ENCODE measurements at places on chromosomes 3 and 15.

DNA sequence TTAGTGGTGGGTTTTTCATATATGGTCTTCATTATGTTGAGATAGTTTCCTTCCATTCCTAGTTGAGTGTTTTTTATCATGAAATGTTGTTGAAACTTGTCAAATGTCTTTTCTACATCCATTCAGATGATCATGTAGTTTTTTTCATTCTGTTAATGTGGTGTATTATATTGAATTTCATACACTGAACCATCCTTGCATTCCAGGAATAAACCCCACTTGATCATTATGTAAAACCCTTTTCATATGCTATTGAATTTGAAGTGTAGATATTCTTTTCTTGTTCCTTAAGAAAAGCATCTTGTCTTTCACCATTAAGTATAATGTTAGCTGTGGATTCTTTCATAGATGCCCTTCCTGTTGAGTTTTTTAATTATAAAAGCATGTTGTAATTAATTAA lies 42.9 kb downstream of the PIAS1 start:
- DNase-seq: no peak

- no peak for DNase-seq
These were observed 252.5 kb downstream of the CDIN1 start for GRCh38 chr15:36831904-36832287.

DNA sequence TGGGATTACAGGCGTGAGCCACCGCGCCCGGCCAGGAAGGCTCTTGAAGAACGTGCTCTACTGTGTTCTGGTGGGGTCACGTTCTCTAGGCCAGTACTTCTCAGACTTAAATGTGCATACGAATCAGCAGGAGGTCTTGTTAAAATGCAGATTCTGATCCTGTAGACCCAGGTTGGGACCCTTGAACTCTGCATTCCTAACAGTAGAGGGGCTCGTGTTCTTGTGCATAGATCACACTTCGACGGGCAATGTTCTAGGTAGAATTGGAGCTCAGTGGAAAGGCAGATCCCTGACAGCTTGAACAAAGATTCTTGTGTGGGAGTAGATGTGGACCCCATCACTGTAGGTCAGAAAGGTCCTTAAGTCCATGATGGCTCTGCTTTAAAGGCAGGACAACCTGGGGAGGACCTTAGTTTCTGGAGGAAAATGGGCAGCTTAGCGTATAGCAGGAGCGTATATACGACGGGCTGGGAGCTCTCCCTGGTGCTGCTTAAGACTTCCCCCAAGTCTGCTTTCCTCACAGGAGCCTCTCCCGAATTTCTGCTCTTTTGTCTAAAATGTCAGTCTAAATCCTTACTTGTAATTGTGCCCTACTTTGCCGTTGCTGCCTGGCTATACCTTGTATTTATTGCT lies 16.9 kb upstream of the FAM81A start:
- DNase-seq: no peak

- DNase-seq: no peak
These were observed 436.9 kb downstream of the CNTN6 start for GRCh38 chr3:1529676-1530075.

GRCh38 chr15:70308011-70308734 lies 210.5 kb upstream of the TLE3 start:
- no peak for DNase-seq

- DNase-seq: no peak
These were observed 219.8 kb downstream of the FMN1 start for GRCh38 chr15:32974691-32975090.

DNA sequence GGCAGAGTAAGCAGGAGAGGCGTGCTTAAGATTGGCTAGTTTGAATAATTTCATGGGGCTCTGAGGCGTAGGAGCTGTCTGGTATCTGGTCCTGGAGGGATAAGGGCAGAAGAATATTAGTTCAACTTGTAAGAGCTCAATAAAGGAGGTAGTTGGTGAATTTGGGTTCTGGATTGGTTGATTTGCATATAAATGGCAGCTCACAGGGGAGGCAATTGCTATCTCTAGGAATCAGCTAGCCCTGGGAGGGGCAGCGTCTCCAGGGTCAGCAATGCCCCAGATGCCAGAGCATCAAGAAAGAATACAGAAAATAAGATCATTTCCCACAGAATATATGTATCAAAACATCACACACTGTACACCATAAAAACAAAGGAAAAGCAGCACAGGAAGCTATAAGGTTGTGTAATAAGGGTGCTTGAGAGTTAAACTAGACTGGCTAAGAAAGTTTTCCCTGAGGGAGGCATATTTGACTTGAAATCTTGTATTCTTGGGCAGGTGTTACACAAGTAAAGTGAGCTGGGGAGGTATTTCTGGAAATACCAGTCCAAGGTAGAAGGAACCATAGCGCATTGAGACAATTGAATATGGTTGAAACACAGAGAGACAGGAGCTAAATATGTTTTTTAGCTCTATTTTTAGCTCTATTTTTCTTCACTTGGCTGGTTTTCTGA lies 6.1 kb downstream of the MOBP start:
- no peak for DNase-seq

- no peak for DNase-seq
These were observed 59.6 kb upstream of the IQSEC1 start for GRCh38 chr3:13132731-13133410.

- no peak for DNase-seq
These were observed 240.6 kb upstream of the GOLIM4 start for GRCh38 chr3:168336276-168336675.

DNA sequence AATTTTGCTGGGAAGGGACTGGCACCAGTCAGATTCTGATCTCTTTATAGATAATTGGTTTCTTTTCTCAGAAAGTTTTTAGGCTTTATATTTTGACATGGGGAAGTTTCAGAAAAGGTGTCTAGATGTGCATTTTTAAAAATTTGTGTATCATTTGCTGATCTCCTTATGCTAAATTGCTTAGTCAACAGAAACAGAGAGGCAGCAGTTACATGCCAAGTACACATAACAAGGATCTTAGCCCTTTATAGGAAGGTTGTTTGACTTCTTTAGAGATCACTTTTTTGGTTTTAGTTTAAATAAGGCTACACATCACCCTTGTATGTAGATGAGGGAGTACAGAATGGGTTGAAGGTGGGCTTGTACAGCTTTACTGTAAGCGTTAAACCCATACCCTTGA lies 53.5 kb downstream of the RAP2B start:
- DNase-seq: no peak

DNA sequence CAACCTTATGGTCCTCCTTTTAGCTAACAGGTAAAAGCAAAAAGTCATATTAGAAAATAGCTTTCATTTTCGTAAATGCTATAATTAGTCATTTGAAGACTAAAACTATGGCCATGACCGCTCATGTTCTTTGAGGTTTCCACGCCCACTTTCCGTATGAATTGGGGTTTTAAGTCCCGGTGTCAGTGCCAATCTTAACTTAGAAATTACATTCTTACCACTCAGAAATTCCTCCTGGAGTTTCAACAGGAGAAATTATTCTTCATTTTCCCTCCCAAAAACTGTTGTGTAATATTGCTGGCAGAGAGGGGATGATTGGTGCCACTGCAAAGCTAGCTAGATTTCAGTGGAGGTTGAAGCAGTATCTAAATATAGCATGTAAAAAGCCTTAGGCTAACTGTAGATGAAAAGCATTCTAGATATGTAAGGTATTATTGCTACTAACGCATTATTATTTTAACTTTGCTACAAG lies 71.0 kb upstream of the MDFIC2 start:
- no peak for DNase-seq

- DNase-seq: no peak
These were observed 723 bp downstream of the CPNE4 start for GRCh38 chr3:132034097-132034485.

- DNase-seq: no peak
These were observed 10.4 kb downstream of the GYG1 start for GRCh38 chr3:149001727-149002126.

GRCh38 chr3:151866711-151867410 lies 6.6 kb upstream of the SUCNR1 start:
- no peak for DNase-seq

- DNase-seq: no peak
These were observed 631.0 kb upstream of the CCDC54 start for GRCh38 chr3:106746286-106746685.

DNA sequence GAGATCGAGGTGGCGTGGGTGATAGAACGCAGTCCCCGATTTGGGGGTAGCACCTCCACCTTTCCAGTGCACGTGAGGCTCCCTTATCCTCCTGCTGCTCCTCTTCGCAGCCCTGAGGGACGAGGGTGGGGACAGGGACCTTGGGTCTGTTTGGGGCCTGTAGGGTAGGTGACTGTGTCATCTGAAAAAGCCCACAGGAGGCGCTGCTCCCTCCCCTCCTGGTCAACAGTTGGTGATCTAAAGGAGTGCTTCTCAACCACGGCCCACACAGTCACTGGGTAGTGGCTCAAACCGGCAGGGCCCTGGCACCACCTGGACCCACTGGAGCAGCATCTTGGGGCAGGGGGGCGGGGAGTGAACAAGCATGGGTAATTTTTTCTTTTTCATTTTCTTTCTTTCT lies 7.1 kb downstream of the LRRK1 start:
- no peak for DNase-seq

- DNase-seq: no peak
These were observed 3.4 kb downstream of the RAB5A start for GRCh38 chr3:19950316-19950715.

DNA sequence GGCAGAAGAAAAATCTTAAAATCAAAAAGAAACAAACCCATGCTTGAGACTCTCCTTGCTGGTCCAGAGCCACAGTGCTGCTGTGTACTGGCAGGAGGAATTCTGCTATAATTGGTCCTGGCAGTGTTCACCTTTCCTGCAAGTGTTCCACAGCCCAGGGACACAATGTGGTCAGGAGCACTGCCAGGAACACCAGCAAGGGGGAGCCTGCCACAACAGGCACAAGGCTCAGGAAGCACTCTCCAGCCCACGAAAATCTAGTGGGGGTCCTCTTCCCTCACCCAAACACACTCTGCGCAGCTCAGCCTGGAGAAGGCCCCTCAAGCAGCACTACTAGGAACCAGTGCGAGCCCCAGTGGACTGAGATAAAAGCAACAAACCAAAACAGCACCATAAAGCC lies 92.9 kb downstream of the UBE3A start:
- no peak for DNase-seq

DNA sequence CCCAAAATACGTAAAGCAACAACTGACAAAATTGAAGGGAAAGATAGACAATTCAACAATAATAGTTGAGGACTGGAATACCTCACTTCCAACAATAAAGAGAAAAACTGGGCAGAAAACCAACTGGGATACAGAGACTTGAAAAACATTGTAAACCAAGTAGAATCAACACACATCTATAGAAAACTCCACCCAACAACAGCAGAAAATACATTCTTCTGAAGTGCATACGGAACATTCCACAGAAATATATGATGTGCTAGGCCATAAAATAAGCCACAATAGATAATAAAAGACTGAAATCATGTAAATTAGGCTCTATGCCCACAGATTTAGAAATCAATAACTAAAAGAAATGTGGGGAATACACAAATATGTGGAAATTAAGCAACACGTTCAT lies 98.4 kb upstream of the THBS1 start:
- no peak for DNase-seq

GRCh38 chr15:85993116-85993515 lies 86.6 kb upstream of the AGBL1 start:
- no peak for DNase-seq

DNA sequence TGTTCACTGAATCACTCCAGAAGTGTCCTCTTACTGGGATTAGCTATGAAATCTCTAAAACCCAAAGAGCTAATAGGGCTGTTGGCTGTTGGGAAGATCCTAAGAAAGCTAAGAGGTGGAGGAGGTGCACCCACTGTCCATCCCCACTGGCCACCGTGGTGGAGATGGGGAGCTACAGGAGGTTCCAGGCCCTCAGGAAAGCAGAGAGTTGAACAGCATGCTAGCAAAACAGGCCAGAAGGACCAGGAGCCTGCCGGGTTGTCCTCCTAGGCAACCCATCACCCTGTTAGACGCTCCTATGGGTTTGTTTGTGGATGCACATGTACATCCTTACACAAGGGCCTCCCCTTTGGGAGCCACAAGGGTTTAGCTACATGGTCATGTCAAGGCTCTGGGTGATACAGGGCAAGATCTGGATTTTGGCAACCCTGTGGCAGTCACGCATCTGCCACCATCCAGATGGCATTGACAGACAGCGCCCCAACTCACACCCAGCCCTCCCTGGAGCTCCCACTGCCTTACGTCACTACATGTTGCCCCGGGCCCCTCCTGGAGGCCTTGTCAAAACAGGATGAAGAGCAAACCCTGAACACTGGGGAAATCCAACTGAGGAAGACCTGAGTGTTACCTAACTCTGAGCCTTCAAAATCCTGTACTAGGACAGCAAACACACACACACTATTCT lies 208.1 kb downstream of the SLCO3A1 start:
- DNase-seq: no peak

Data from T-helper 17 cell (primary cell).